ENCODE measurements at places on chromosomes 1 and 21.

DNA sequence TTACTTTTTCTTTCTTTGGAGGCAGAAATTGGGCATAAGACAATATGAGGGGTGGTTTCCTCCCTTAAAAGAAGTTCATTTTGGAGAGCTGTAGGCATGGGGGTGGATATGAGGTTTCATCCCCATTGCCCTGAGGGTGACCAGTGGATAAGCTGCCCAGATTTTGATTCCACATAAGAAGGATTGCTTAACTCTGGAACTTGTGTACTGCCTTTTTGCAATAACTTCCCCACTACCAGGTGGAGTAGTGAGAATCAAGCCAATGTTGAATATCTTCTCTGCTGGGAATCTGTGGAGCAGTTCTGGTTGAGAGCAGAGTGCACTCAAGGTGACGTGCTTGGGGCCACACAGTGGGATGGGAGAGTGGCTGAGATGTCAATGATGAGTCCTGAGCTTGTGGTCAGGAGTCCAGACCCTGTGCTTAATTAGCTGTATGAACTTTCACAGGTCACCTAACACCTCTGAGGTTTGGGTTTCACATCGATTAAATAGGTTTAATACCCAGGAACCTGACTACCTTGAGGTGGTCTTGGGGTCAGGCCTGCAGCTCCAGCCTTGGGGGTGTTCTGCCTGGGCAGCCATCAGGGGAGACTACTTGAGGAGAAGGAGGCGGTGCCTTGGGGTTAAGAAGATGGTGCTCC is 152.9 kb downstream of the FCRL5 start:
- DNase-seq: no peak

GRCh38 chr21:22343721-22344120 is 1345.5 kb downstream of the NCAM2 start:
- DNase-seq: no peak

- DNase-seq: no peak
Observed at GRCh38 chr1:245298781-245299180, 144.0 kb downstream of the KIF26B start.

DNA sequence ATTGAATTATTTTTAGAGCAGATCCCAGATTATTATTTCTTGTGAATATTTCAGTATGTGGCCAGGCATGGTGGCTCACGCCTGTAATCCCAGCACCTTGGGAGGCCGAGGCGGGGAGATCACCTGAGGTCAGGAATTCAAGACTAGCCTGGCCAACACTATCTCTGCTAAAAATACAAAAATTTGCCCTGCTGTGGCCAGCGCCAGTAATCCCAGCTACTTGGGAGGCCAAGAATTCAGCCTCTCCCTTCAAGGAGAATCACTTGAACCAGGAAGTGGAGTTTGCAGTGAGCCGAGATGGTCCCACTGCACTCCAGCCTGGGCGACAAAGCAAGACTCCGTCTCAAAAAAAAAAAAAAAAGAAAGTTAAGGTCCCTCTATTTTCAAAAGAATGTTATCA is 4.3 kb downstream of the OSBPL9 start:
- DNase-seq: no peak

DNA sequence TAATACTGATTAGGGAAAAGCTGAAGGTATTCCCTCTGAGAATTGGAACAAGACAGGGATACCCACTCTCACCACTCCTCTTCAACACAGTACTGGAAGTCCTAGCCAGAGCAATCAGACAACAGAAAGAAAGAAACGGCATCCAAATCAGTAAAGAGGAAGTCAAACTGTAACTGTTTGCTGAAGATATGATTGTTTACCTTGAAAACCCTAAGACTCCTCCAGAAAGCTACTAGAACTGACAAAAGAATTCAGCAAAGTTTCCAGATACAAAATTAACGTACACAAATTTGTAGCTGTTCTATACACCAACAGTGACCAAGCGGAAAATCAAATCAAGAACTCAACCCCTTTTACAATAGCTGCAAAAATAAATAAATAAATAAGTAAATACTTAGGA is 78.6 kb downstream of the EXTL2 start:
- no peak for DNase-seq

- DNase-seq: no peak
Observed at GRCh38 chr1:8121261-8122159, 95.4 kb upstream of the ERRFI1 start.

- no peak for DNase-seq
Observed at GRCh38 chr1:212007886-212008285, 27.5 kb downstream of the INTS7 start.

GRCh38 chr1:206419250-206419649 is 51.0 kb upstream of the IKBKE start:
- no peak for DNase-seq

DNA sequence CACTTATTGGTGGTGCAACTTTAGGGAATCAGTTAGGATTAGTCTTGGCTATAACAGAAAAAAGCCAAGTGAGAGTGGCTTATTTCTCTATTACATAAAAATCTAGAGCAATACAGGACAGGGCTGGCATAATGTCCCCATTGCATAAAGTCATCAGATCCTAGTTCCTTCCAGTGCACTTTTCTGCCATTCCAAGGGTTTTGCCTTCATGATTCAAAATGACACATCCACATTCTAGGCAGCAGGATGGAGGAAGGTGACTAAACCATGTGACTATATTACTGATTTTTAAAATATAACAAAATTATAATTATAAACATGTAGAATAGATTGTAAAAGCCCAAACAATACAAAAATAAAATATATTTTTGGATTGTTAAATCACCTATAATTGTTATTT is 18.8 kb downstream of the JUN start:
- DNase-seq: no peak

DNA sequence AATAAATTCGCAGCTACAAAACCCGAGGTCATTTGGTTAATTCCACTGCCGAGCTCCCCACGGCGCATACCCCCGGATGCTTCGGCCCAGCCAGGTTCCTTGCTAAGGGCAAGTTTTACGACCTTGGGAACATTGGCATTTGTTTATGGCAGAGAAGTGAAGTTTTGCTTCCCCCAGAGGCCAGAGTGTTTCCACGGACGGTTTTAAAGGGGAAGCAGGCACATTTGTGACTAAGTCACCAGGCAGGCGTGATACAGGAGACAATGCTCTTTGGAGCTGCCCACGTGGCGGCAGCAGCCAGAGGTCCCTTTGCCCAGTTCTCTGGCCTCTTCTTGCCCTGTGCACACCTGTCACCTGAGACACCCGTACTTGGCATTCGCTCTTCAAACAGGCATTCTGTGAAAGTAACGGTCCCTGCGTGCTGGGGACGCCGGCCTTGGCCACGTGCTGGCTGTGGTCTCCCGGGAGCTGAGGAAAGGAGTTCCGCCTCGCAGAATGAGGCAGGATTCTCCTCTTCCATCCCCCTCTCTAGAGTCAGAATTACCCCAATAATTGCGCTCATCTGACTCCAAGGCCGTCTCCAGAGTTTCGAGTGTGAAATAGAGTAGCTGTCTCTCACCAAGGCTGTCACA is 138.3 kb downstream of the PRDM16 start:
- DNase-seq: no peak

- DNase-seq: no peak
Observed at GRCh38 chr1:18919197-18919905, 17.0 kb upstream of the ALDH4A1 start.

- no peak for DNase-seq
Observed at GRCh38 chr1:175268720-175269119, 76.1 kb upstream of the KIAA0040 start.

GRCh38 chr1:175758601-175759000 is 15.2 kb upstream of the TNR start:
- DNase-seq: no peak

- peak; percentile 30 for DNase-seq
Observed at GRCh38 chr1:46246548-46247435, 771 bp upstream of the RAD54L start.

DNA sequence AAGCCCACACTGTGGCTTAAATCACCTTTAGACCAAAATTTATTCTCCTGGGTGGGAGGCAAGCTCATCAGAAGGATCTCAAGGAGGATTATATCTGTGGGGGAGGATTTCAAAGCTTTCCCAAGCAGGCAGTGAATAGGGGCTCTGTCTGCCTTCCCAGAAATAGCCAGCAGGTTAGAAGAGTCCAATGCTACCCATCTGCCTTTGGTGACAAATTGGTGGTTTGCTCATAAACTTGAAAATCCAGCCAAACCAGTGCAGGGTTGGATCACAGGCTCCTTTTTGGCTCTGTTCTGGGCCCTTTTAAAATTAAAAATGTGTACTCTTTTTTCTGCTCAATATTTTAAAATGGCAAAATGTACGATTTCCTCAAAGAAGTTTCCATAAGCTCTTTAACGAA is 118.9 kb upstream of the ZC3H11B start:
- DNase-seq: no peak

- DNase-seq: no peak
Observed at GRCh38 chr1:113935970-113936369, 6.8 kb downstream of the HIPK1 start.

- no peak for DNase-seq
Observed at GRCh38 chr1:158212320-158212719, 31.6 kb downstream of the CD1D start.

- peak; percentile 39 for DNase-seq
Observed at GRCh38 chr21:44845418-44846223, 27.8 kb upstream of the SUMO3 start.

DNA sequence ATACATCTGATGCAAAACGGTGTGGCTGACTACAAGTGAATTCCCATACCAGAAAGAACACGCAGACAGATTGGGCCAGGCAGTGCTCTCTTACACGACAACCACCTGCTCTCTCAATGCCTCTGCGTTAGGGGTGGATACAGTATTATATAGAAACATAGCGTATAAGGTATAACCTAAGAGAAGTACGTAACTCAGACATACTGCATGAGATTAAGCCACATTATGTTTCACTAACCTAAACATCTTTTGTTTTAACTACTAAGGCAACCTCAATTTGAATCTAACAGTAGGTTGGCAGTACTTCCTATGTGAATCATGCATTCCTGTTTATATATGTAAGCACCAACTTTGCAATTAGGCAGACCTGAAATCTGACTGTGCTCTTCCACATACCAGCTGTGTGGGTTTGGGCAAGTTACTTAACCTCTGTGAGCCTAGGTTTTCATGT is 58.1 kb upstream of the COA6 start:
- no peak for DNase-seq

DNA sequence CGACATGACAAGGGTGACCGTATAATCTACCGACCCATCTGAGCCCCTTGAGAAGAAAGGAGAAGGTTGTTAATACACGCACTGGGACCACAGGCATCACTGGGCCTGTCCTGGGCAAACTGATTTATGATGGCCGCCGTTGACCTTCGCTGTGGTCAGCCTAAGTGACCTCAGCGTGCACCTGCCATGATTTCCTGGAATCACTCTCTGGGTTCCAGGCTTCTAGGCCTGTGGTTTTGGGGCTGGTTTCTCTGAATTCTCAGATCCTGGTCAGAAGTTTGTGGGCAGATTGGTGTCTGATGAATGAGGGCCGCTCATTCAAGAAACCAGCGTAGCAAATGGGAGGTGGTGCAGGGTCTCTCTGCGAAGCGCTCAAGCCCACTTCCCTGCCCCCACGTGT is 64.0 kb downstream of the SIK1 start:
- no peak for DNase-seq

DNA sequence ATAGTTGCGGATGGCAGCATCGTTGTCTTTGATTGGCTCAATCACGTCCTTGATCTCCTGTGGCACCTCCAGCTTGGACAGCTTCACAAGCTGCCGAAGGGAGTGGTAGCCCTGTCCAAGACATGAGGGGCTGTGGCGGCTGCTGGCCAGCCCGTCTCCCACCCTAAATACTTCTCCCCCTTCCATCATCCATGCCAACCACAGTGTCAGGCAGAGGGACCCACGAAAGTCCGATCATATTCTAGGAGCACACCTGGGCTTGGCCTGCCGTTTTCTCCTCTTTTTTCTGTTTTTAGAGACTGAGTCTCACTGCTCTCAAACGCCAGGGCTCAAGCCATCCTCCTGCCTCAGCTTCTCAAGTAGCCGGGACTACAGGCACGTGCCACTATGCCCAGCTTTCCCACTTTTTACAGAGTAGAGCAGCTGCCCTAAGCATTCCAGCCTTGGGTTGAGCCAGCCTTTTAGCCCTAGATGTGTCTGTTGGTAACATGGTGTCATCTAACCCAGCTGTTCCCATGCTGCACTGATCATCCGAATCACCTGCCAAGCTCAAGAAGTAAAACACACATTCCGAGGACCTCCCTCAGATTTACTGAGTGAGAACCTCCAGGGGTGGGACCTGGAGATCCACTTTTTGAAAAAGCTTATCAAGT is 10.4 kb downstream of the MTHFR start:
- no peak for DNase-seq

- DNase-seq: no peak
Observed at GRCh38 chr1:201773764-201774163, 55.2 kb upstream of the IPO9 start.

GRCh38 chr1:112172294-112172882 is 182.9 kb upstream of the KCND3 start:
- no peak for DNase-seq

- DNase-seq: no peak
Observed at GRCh38 chr1:156114919-156115513, 505 bp downstream of the LMNA start.

- no peak for DNase-seq
Observed at GRCh38 chr1:226034482-226034881, 28.0 kb upstream of the H3-3A start.

DNA sequence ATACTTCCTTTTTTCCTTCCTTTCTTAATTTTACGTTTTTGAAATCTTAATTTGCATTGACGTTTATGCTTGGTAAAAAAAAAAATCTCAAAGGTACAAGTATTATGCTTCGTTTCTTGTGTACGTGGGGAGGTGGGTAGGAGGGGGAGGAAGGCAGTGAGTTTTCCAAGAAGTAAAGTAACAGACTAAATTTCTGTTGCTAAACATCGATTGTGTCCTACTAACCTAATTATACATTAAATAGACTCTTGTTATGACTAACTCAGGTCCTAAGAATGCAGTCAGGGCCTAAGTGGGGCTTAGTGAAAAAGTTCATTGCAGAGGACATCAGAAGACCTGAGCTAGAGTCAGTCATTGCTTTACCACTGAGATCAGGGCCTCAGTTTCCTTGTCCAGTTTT is 17.5 kb downstream of the NEK7 start:
- no peak for DNase-seq

GRCh38 chr1:206114692-206115640 is 2.2 kb downstream of the AVPR1B start:
- no peak for DNase-seq

DNA sequence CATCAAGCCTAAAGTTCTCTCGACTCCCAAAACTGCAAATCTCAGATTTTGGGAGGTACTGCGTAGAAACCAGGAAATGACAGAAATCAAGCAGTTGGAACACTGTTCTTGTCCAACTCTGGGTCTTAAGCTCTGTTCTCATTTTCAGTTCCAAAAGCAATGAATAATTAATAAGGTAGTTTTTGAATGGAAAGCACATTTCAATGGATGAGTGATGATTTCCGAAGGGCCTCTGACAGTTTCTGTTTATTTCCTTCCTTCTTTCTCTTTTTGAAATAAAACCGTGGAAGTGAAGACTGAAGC is 20.9 kb upstream of the TARBP1 start:
- no peak for DNase-seq

DNA sequence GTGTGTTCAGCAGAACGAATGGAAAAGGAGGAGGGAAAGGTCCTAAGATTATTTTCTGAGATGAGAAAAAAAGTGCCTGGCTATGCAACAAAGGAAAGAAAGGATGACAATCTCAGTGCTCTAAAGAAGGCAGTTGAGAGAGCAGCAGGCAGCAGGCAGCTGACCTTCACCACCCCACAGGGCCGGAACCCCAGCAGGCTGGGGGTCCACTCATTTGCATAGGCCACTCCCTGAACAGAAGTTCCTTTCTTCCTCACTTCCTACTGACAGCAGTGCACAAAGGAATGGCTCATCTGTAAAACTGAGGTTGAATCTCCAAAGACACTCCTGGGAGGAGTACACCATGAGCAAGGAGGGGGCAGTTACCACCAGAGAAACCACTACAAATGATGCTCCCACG is 41.4 kb upstream of the TNR start:
- no peak for DNase-seq

GRCh38 chr21:38227401-38227800 is 29.4 kb upstream of the KCNJ15 start:
- no peak for DNase-seq

Data from effector CD4-positive, alpha-beta T cell (primary cell).